ENCODE measurements at places on chromosomes 5 and 9.

GRCh38 chr9:115668521-115668920, 485.1 kb upstream of the PAPPA start:
- no peak for DNase-seq

- no peak for DNase-seq
These were observed 75.0 kb downstream of the OTULIN start for GRCh38 chr5:14739538-14739937.

DNA sequence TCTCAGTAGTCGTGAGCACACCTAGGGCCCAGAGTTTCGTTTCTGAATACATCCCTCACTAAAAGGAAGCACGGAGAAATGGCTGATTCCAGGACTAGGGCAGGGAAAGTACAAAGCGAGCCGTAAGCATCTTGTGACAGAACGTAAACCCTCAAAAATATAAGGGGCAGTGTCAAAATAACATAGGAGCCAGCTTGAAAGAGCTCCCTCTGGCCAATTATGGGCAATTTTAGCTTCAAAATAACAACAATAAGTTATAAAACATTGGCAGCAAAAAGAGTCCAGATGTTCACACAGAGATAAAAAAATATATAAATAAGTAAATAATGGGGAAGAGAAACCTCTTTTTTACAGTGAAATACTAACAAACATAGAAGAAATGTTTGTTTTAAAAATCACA, 18.5 kb upstream of the GLIS3 start:
- DNase-seq, result no peak

GRCh38 chr5:61641748-61642565, 309.9 kb downstream of the ZSWIM6 start:
- no peak for DNase-seq

- no peak for DNase-seq
These were observed 1107.4 kb downstream of the DTWD2 start for GRCh38 chr5:117880932-117881331.

GRCh38 chr9:18478501-18479361, 4.8 kb downstream of the ADAMTSL1 start:
- no peak for DNase-seq

DNA sequence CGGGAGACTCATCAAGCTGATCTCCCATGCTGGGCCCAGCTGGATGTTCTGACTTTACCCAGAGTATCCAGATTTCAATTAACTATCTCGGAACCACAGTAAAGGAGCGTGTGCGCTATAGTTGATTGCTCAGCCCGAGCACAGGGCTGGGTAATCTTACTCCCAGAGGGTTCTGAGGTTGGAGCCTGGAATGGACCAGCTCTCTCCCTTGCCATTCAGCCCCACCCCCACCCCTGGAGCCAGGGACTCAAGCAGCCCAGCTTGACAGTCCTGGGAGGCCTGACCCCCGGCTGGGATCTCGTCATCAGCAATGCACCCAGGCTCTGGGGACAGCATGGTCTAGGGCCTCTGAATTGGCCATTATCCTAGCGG, 23.7 kb upstream of the PTGES start:
- DNase-seq, result no peak

DNA sequence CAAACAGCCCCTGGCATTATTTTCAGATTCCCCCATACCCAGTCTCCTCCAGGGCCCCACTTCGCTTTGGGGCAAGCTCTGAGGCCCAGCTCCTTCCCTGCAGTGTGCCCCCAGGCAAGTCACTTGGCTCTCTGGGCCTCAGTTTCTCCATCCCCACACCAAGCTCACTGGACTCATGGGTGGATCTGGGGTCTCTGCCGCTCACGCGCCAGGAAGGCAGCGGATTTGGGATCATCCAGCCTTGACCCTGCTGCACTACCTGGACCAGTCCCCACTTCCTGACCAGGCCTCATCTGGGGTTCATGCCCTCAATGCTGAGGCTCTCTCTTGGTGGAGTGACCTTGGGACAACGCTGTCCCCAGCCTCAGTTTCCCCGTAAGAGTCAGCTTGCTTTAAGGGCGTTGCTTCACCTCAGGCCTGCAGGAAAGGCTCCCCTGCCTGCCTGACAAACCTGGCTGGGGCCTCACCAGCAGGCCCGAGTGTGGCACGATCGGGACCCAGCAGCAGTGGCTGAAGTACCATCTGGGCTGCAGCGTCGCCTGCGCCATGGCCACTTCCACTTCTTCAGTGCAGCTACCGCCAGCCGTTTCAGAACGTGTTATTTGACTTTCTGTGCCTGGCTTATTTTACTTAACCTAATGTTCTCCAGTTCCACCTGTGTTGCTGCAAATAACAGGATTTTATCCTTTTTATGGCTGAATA, 519.6 kb upstream of the SEMA6A start:
- no peak for DNase-seq

DNA sequence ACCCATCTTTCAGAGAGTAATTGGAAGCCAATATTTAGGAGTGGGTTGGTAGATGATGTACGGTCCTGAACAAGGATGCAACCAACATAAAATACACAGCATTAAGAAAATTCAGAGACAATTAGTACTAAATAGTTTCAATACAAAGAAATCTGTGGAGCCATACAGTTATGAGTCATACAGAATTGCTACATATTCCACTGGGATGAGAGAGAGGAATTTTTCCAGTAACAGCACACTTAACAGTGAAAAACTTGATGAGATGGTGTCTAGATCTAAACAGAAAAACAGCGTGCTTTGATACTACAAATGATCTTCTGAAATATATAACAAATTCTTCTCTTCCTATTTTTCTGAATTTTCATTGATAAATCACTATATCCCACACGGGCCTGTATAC, 1999.3 kb upstream of the CDH9 start:
- DNase-seq, result no peak

DNA sequence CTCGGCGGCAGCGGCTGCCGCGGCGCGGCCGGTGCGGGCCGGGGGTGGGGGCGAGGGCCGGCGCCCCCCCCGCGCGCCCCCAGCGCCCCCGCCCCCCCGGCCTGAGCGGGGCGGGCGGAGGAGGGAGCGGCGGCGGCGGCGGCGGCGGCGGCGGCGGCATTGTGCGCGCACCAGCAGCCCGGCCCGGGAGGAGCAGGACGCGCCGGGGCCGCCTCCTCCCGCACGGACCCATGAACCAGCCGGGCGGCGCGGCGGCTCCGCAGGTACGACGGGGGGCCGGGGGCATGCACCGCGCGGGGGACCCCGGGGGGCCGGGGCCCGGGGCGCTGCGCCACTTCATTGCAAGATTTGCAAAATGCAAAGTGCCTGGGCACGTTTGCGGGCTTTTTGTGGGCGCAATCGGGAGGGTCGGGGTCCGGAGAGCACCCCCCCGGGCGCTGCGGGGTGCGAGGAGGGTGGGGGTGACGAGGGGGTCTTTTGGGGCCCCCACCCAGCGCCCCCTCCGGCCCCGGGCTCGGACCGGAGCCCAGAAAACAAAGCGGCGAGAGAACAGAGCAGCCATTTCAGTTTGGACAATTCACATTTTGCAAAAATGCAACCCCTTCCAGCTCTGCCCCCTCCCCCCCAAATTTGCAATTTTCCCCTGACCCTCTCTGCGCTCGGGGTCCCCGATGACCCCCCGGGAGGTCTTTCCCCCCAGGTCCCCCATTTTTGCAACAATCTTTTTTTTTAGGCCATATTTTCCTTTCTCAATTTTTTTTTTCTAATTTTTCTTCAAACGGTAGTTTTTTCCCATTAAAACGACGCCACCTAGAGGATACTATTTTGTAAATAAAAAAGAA, at the start of gene ZNF618:
Gene ZNF618 (plus strand): TSS at position 159 of the 842 bp plus-strand sequence. CDS start 72 bp downstream, at position 231.
- peak; percentile 10 for DNase-seq

- DNase-seq, result peak; percentile 18
These were observed 79.6 kb upstream of the RNU6ATAC start for GRCh38 chr9:134243778-134244467.

DNA sequence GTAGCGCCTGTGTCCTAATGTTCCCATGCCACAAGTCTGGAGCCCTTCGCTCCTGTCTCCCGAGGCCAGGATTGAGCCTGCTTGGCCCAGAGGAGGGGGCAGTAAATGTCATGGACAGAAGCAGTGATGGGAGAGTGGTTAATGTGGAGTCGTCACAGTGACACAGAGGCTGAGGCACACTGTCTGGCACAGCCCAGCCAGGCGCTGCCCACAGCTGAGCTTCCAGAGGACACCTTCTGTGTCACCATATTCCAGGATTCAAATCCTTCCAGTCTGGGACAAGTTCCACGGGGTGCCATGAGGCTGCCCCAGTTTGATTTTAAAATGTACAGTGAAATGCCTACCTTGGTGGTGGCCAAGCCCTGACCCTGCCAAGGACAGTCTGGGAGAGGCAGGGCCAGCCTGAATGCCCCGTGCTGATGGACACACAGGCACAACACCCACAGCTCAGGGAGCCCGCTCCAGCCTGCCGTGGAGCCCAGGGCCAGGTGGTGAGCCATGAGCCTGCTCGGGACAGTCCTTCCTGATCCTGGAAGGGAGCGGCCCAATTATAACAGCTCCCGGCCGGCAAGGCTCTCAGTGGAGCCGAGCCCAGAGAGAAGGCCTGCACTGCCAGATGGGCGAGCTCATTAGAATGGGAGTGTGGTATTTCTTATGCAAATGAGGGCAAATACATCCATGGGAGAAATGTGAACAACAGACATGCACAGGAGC, 99.1 kb upstream of the RUFY1 start:
- DNase-seq, result no peak

GRCh38 chr9:125970340-125970739, 223.2 kb downstream of the PBX3 start:
- DNase-seq, result no peak

GRCh38 chr5:1166370-1166769, 35.0 kb upstream of the SLC6A19 start:
- DNase-seq, result no peak
